ENCODE measurements at places on chromosomes 7 and 10.

- no peak for DNase-seq
These were observed 19.6 kb downstream of the SVIL start for GRCh38 chr10:29615195-29615594.

DNA sequence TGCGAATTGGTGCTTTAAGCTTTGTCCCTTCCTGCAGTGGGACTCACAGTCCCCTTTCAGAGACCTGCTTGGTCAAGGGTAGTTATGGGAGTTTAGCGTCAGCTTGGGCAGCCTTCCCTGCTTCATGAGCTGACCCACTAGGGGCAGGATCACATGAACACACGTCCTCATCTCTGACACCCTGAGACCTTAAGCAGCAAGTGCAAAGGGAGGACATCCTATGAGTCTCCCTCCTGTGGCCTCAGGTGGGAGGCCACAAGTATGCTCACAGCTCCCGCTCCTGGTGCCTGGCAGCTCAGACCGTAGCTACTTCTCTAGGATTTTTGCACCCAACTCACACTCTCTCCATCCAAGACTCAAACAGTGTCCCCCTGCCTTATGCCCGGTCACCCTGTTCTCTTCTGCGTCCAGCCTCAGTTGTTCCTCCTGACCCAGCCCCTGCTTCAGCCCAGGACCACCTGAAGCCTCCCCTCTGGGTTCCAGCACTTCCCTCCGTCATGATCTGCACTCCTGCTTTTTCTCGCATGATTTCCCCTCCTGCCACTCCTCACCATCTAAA is 136.6 kb upstream of the FAM20C start:
- DNase-seq: no peak

DNA sequence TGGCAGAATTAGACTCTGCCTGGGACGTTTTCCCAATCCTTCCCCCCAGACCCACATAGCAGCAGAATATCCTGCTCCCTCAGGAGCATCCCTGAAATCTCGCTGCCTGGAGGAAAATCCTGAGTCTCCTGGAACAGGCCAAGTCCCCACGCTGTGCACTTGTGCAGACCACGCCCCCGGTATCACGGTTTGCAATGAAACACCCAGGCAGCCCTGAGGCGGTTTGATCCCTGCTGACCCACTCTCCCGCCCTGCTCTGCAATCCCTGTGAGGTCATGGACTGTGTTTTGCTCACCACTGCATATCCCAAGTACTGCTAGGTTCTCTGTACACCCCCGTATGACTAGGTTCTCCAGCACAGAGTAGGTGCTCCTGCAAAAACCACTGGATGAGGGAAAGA is 411.8 kb upstream of the MGMT start:
- no peak for DNase-seq

- no peak for DNase-seq
These were observed 65.4 kb downstream of the CFAP46 start for GRCh38 chr10:132876993-132877431.

- DNase-seq: no peak
These were observed 32.5 kb downstream of the PTPRN2 start for GRCh38 chr7:158555034-158555520.

DNA sequence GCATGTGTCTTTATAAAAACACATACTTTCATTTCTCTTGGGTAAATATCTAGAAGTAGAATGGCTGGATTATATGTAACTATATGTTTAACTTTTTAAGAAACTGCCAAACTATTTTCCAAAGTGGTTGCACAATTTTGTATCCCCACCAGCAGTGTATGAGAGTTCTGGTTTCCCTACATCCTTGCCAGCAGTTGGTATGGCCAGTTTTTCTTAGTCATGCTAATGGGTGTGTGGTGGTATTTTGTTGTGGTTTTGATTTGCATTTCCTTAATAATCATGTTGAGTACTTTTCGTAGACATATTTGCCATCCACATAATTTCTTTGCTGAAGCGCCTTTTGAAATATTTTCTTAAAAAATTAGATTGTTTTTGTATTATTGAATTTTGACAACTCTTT is 60.3 kb downstream of the NEUROG3 start:
- DNase-seq: no peak

GRCh38 chr7:99928994-99929729 is at the start of gene GJC3:
GJC3 (minus strand) TSS chr7:99929620; CDS start chr7:99929620, 0 bp downstream.
- no peak for DNase-seq

DNA sequence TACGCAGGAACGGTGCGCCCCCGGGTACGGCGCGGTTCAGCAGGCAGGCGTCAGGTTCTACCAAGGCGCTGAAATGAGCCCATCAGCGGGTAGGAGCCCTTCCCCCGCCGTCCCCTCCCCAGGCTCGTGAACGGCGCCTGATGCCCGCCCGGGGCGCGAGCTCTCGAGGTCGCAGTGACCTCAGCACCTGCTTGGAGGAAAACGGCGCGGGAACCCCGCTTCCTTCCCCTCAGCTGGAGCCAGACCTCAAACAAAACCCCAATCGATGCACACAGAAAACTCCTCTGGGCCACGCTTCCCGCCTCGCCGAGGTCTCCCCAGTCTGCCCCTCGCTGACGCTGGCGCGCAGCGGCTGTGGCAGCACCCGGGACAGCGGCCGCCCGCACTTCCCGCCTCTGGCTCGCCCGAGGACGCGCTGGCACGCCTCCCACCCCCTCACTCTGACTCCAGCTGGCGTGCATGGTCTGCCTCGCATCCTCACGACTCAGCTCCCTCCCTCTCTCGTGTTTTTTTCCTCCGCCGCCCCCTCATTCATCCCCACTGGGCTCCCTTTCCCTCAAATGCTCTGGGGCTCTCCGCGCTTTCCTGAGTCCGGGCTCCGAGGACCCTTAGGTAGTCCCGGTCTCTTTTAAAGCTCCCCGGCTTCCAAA is 514 bp upstream of the GAD2 start:
- DNase-seq: no peak

- no peak for DNase-seq
These were observed 9.7 kb downstream of the GET4 start for GRCh38 chr7:885893-886625.

GRCh38 chr7:43390576-43390975 is 192.3 kb upstream of the STK17A start:
- no peak for DNase-seq

GRCh38 chr10:116764979-116765378 is 22.6 kb upstream of the HSPA12A start:
- DNase-seq: no peak

DNA sequence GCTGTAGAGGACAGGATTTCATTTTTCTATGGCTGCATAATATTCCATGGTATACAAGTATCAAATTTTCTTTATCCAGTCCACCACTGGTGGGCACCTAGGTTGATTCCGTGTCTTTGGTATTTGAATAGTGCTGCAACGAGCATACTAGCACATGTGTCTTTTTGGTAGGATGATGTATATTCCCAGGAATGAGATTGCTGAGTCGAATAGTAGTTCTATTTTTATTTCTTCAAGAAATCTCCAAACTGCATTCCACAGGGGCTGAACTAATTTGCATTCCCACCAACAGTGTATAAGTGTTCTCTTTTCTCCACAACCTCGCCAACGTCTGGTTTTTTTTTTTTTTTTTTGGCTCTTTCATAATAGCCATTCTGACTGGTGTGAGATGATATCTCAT is 550.0 kb downstream of the REEP3 start:
- no peak for DNase-seq

GRCh38 chr10:29669149-29669548 is 34.4 kb upstream of the SVIL start:
- DNase-seq: no peak

DNA sequence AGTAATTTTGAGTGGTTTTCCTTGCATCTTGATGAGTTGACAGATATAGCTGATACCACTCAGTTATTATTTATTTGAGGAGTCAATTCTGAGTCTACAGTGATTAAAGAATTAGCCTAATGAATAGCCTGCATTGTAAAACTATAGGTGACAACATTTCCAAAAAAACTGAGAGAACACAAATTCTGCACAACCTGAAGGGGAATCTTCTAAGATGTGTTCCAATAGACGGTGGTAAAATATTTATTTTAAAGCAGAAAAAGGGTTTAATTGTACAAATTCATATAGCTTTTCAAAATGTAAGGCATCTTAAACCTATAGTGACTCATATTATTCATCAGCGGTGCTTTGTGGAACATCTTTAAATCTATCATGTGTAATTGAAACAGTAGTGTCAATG is 200.4 kb downstream of the RNLS start:
- no peak for DNase-seq

- no peak for DNase-seq
These were observed 188.4 kb downstream of the PPP1R3A start for GRCh38 chr7:113730309-113730955.

DNA sequence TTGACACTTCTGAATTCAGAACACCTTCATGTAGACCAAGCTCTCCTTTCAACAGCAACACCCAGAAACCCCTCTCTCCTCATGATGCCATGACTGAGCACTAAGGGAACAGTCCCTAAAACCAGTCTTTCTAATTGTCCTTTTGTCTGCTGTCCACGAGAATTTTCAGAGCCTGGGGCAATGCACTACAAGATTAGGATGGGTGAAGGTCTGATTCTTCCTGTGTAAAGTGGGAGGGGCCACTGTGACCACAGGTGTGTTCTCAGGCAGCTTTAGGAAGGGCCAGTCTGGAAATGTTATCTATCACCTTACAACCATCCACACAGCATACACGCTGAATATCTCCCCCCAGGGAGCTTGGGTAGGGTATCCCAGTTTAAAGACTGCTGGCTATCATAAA is 7.9 kb downstream of the PAXIP1 start:
- no peak for DNase-seq

DNA sequence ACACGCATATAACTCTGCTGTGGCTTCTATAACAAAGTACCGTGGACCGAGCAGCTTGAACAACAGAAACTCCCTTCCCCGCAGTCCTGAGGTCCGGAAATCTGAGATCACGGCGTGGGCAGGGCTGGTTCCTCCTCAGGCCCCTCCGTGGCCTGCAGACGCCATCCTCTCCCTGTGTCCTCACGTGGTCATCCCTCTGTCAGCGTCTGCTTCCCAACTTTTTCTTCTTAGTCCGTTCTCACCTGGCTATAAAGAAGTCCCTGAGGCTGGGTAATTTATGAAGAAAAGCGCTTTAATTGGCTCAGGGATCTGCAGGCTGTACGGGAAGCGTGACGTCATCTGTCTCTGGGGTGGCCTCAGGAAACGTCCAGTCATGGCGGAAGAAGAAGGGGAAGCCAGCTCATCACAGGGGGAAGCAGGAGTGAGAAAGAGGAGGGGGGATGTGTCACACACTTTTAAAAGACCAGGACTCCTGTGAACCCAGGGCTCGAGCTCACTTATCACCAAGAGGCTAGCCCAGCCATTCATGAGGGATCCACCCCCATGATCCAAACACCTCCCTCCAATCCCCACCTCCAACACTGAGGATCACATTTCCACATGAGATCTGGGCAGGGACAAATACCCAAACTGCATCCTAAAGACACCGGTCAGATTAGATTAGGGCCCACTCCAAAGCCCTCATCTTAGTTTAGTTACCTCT is 91.2 kb upstream of the INSIG1 start:
- no peak for DNase-seq

Data from stimulated activated CD8-positive, alpha-beta memory T cell treated with anti-CD3 and anti-CD28 coated beads, Interleukin-4, amount 100 ng/mL, for 1 hour (primary cell).